ENCODE measurements at places on chromosomes 16 and 17. TPM values are rescaled to one million over a fixed set of nuclear protein-coding genes. Genes with fewer than 3 reads are reported as not detected.

Gene MYH1
- total RNA-seq, result not detected

Gene MRPL12
- 283 TPM for total RNA-seq

Gene C16orf95
- 6.2 TPM for total RNA-seq

Gene PRAC1
- not detected for total RNA-seq

Gene ZNF500
- total RNA-seq, result 7.9 TPM

Gene ACSM2A
- total RNA-seq, result not detected

Gene GDPD1
- total RNA-seq, result 1.0 TPM
